Left ventricle myocardium superior (tissue), 1 donor: ENCODE measurements at places on chromosomes 2 and 18.

DNA sequence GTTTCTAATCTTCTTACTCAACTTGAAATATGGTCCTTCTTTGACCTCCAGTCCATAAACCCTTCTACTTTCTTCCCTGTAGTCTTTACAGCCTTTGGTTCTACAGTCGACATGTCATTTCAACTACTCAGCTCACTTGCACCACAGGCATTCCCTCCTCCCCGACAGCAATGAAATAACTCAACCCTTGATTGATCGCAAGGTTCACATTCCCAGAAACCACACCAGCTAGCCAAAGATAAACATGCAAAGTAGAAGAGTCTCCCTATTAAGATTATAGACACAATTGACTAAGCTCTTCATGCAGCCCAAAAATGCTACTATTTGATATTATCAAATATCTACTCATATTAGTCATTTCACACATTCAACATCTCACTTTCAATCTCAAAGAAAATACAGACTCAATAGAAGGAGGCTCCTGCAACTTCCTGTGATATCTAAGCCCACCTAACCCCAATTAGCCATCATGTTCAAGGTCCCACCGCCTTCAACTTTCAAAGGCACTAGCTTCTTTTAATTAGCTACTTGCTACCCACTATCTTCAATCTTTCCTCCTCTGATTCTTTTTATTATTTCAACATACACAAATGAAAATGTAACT is 50.8 kb downstream of the RTTN start:
- no peak for DNase-seq

DNA sequence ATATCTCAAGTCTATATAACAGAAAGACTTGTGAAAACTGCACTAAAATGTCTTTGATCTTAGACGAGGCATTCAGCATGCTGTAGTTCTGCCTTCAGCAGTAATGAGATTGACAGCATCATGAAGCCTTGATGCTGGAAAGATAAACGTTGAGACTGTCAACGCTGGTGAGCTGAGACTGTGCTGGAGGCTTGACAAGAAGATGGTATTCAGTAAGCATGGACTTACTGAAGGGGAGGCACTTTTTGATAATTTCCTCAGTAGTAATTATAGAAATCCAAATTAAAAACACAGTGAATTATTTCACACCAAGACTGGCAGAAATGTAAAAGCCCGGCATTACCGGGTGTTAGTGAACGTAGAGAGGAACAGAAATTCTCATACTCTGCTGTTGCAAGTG is 162.2 kb downstream of the CCBE1 start:
- DNase-seq: no peak

DNA sequence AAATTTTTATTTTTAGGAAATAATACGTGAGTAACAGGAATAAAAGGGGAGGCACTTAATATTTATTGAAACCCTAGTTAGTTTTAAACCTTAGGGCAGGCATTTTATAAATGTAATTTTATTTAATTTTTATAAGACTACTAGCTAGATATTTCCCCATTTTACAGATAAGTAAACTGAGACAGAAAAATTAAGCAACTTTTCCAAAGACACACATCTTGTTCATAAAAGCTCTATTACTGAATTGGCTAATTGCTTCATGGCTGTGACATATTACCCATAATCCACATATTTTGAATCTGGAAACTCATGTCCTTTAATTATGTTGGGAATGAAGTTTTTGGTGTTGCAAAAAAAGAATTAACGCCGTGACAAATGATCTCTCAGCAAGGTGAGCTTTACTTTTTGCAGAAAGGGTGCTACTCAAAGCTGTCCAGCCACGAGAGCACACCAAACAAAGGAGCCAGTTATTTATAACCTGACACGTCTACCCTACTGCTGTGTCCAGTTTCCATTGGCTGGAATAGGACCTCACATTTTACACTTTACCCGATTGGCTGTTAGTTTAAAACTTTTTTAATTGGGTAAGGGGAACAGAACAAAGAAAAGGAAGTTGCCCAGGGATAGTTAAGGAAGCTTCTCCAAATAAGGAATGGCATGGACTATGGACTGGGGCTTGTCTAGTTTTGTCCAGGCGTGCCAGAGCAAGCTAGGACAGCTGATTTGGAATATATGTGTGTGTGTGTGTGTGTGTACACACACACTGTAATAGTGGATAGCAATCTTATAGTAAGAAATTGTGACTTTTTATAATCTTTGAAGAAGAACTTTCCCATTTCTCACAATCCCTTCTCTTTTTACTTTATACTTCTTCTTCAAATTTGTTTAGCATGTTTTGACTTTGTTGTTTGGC is 54.2 kb downstream of the COMMD1 start:
- DNase-seq: no peak

DNA sequence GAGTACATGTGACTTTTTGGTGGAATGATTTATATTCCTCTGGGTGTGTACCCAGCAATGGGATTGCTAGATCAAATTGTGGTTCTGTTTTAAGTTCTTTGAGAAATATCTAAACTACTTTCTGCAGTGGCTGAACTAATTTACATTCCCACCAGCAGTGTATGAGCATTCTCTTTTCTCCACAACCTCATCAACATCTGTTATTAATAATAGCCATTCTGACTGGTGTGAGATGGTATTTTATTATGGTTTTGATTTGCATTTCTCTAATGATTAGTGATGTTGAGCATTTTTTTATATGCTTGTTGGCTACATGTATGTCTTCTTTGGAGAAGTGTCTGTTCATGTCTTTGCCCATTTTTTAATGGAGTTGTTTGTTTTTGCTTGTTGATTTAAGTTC is 267.4 kb upstream of the NT5C1B start:
- DNase-seq: no peak

DNA sequence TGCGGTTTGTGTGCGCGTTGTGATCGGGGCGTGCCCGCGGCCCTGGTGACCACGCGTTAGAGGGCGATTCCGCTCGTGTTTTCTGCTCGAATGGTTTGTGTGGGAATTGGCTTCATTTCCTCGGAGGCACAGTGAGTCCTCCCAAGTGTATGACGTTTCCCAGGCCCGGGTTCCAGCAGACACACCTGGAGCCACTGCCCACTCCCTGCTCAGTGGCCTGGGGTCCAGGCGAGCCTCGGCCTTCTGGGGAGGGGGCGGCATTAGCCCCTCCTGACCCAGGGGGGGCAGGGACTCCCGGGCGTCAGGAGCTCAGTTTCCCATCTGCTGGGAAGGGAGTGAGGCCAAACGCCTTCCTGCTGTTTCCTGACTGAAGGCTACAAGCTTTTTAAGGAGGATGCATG is 92.1 kb downstream of the NFATC1 start:
- DNase-seq: no peak

- DNase-seq: no peak
These were observed 65.6 kb downstream of the SH3BP4 start for GRCh38 chr2:235017441-235017840.

DNA sequence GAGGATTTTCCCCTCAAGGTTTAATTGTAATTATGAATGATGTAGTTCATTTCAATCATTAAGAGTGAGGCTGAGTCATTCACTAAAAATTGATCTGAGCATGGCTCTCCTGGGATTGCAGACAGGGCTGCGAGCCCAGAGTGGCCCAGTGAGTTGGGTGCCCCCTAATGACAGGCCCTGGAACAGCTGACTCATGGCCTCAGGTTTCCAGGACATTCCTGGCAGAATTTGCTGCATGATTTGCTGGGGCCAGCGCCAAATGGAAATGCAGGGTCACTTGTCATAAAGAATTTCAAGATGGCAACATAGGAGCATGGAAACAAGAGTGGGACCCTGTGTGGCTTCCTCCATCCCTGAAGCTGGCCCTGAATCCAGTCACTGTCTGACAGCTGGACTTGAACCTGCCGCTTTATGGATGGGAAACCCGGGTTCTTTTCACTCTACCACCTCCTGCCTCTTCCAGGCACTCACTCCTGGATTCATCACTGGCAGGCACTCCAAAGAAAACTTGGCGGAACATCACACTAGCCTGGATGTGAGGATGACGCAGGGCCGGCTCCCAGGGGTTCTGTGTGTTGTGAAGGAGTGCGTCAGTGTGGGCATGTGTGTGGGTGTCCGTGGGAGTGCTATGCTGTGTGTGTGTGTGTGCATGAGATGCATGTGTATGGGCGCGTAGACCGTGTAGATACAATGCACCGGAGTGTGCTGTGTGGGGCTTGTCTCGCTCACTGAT is 15.2 kb downstream of the OTOF start:
- DNase-seq: peak; percentile 49

DNA sequence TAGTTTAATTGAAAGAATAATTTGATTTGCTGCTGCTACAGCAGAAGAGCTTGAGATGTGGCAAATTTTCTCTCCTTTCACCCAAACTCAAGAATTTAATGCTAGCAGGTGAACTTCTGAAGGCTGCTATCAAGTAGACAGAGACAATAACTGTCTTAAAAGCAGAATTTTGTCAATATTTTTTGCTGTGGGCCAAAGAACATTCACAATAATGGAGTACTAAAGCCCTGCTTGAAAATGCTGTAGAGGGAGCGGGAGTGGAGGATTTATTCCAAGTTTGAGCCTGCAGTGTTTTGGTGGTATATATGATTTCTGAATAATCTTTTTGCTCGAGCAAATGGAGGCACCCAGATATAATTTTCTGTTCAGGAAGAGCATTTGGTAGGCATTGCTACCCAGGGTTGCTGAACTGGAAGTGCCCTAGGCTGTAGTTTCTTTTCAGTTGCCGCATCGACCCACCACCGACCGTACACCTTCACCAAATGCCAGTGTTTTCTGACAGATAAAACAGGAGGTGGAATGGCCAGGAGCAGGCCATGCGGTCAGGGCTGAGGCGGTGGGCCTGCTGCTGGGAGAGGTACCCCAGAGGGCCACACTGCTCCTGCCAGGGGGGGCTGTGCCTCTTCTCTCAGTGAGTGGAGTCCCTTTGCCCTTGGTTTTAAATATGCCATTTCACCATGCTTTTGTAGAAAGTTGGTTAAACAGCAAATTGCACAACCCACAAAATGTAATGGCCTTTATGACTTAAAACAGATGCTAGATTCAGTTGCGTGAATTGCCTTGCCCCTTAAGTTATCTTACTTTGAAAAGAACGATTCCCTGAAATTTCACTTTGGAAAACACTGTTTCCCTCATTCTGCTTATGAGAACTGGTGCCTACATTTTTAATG is 36.4 kb downstream of the TSHZ1 start:
- DNase-seq: no peak

- no peak for DNase-seq
These were observed 42.9 kb downstream of the ZNF385B start for GRCh38 chr2:179818546-179818945.

DNA sequence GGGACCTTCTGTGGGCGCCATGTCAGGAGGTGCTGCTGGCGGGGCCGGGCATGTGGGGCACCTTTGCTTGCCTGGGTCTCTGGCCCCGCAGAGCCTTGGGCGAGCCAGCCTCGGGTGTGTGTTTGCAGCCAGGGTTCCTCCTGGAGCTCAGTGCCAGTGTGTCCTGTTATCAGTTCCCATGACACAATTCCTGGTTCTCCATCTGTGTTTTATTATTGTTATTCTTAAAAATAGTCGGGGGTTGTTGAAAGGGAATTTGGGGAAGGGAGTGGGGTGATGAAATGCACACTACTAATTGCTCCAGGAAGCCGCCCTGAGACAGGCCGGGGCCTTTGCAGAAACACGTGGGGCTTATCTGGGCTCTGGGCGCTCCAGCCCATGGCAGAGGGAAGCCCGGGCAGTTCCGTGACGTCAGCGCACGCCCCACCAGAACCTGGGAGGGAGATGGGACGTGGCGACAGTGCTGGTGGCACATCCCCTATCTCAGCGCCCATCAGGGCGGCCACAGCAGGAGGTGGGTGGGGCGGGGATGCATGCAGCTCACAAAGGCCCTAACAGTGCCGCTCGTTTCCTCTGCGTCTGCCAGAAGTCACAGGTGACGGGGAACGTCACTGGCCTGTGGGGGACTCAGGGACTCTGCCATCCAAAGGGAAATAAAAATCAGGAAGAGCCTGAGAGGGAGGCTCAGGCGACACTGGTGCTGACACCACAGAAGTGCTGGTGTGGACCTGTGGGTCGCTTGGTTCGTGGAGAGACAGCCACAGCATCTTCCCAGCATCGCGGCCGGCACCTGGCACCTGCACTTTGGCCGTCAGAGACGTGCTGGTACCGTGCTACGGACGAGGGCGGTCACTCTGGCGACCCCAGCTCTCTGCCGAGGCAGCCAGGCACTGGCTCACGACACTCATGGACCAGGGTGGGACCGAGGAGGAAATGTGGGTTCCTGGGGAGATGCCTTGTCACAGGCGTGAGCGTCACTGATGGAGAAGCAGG is 131.0 kb downstream of the NFATC1 start:
- no peak for DNase-seq

DNA sequence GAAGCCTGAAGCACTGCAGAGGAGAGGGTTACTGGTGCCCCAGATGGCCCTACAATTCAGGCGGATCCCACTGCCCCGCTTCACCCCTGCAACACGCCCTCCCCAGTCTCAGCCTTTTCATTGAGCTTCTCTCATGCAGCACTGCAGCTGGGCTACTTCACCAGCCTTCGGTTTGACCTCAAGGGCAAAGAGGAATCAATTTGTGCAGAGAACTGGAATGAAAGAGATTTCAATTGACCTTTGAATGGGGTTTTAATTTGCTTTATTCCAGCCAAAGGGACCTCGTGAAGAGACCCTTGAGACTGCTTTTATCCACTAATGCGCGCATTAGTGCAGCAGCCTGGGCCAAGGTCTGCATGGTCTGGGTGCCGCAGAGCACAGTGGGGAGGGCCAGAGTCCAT is 8.8 kb upstream of the POMC start:
- no peak for DNase-seq

GRCh38 chr2:236628981-236629605 is 59.5 kb downstream of the ACKR3 start:
- no peak for DNase-seq

DNA sequence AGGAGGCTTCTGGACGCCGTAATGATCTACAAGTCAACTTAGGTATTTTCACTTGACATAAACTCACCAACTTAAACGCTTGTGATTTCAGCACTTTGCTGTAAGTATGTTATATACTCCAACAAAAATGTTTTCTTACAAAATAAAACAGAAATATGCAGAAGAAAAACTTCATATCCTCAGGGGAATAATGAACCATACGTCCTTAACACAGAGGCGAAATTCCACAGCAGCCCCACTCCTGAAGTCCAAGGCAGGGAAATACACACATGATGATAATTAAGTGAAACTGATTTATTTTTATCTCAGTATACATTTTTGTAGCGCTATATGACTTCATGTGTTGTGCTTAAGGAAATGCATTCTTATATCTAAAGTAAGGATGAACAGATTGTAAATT is 335.4 kb upstream of the VWC2L start:
- DNase-seq: no peak
